ENCODE measurements at places on chromosomes 13 and 19.

GRCh38 chr13:65339241-65339640, 1890.9 kb downstream of the PCDH9 start:
- no peak for DNase-seq

- no peak for DNase-seq
These were observed 30.4 kb downstream of the ZNF536 start for GRCh38 chr19:30402436-30403202.

GRCh38 chr19:11278670-11279069, 16.3 kb upstream of the DOCK6 start:
- no peak for DNase-seq

DNA sequence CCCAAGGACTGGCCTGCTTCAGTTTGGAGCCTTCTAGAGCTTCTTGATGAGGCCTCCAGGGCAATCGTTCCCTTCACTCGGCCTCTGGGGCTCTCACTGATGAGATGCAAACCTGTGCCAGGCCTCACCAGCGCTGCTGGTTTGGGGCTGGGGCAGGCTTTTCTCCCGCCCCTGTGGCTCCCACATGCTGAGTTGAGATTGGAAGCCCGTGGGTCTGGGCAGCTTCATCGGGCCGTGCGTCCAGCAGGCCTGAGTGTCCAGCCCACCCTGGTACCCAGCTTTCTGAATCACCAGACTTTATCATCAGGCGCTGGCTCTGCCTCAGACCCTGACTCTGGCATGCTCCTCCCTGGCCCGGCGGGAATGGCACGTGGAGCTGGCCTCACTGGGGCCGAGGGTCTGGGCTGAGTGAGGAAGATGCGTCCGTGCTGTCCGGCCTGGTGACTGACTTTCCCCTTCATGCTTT, 4.3 kb downstream of the CALM3 start:
- DNase-seq, result no peak
